ENCODE measurements at places on chromosomes 7 and 10.

- no peak for DNase-seq
These were observed 217.4 kb downstream of the GRM8 start for GRCh38 chr7:127035203-127035849.

DNA sequence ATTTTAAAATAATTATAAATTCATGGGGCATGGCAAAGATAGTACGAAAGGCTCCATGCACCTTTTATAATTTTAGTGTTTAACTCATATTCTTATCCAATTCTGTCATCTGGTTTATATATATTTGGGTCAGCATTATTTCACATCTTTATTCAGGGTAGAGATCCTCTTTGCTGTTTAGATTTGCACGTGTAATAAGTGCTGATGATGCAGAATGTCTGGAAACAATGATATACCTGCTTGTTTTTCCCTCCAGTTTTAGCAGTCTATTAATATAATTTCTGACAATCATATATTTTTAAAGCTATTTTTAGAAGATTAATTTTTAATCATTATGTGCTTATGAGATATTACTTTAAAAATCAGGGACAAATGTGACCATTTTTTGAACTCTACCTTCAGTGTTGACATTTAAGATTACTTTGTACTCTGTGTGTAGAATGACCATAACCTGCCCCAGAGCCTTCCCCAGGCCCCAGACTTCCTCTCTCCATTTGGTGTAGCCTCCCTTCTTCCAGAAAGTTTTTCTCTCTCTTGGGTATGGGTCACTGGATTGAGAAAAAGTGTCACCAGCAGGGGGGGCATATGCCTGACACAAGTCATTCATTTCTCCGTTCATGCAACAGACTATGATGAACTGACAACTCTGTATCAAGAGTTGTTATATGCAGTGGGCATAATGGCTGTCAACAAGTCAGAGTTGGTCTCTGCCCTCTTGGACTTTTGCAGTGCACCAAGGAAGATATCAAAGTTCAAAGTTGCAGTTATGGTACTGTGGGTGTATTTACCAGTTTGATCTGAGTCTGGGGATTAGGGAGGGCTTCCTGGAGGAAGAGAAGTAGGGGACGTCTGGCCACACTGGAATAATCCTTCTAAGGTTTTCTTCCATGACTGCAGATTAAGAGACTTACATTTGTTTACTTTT is 192.6 kb upstream of the CCDC6 start:
- DNase-seq: peak; percentile 1

GRCh38 chr10:20890009-20890408 is 7.1 kb downstream of the NEBL start:
- DNase-seq: peak; percentile 39

- DNase-seq: no peak
These were observed 43.9 kb upstream of the BMS1 start for GRCh38 chr10:42738679-42739078.

DNA sequence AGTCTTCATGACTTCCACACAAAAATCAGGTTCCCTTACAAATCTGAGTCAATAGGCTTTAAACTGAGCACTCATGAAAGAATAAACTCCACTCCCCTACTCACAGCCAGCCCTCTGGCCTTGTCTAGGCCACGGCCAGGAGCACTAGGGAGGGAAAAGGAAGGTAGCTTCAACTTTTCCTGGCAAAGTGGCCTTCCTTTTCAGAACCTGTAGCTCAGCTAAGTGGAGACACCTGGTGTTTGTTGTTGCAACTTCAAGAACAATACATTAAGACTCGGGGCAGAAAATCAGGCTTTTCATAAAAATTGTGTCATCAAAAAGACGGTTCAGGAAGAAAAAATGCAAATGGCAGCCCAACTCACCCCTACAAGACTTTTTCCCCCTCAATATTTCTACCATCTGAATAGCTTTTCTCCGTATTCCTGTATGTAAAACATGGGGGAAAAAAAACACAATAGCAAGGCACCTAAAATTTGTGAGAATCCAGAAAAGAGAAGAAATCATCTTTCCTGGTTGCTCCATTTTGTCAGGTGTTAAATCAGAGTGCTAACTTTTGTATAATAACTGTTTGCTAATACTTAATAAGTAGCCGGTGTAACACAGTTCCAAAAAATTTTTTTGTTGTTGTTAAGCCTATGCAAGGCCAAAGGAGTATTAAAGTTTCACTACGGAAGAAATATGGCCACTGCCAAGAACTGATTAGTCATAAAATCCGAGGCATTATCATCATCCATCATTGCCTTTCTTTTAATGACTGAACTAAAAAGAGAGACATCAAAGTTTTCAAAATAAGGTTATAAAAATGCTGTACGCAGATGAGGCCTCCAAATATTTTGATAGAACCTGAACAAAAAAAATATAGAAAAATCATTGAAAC is 66.2 kb upstream of the ARID5B start:
- no peak for DNase-seq

GRCh38 chr10:6204063-6204340 is 1.3 kb downstream of the PFKFB3 start:
- no peak for DNase-seq

DNA sequence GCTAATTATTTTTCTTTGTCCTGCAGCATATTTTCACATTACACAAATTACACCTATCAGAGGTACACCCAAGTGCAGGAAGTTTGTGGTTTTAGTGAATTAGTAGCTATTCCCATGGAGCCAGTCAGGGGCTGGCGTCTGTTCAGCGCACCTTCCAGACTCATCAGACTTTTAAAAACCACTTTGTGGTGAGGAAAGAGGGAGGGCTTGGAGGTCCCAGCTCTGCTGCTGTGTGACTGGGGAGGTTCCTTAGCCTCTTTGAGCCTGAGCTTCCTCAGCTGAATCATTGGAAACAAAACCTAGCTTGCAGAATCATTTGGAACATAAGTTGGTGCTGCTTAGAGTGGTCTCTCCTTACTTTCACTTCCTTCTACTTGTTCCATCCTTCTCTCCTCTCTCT is 175.4 kb downstream of the SORCS3 start:
- DNase-seq: no peak

DNA sequence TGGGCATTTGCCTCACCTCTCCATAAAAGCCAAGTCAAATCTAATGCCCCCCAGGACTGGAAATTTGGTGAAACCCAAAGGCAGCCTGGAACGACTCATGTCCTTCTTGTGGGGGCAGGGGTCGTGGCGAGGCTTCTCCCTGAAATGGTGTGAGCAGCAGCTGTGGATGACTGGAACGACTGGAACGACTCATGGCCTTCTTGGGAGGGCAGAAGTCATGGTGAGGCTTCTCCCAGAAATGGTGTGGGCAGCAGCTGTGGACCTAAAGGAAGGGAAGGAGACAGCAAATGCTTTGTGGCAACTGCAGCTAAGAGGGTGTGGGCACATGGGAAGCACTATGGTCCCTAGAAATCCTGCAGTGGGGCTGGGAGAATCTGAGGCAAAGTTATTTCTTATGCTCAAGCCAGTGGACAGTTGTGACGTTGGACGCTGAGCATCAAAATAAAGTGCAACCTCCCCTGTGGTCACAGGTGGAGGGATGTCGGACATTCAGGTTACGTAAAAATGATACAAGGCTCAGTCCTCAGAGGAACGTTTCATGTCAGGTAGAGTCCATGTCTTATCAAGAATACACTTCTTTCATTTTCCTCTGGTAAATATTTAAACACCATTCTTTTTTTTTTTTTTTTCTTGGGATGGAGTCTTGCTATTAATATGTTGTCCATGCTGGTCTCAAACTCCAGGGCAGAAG is 107.0 kb upstream of the KIF5B start:
- no peak for DNase-seq

DNA sequence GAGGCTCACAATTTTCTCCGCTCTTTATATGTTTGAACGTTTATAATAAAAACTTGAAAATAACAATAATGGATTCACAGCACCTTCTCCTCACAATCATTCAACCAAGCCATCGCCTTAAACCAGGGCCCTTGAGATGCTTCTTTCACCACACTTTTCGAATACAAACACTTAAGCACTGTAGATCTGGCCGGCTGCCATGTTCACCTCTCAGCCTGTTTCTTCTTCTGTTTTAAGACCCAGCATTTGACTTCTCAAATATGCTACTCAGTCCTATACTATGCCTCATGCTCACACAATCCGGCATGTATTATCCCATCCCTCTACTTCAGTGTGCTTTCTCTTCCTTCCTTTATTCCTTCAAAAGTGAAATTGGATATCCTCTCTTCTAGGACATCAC is 280.6 kb downstream of the TFEC start:
- DNase-seq: peak; percentile 5

- peak; percentile 4 for DNase-seq
These were observed 470.7 kb downstream of the DNAJB6 start for GRCh38 chr7:157807510-157807909.

GRCh38 chr7:50421043-50421442 is 29.1 kb downstream of the FIGNL1 start:
- no peak for DNase-seq

GRCh38 chr10:110215286-110216170 is 8.1 kb downstream of the MXI1 start:
- no peak for DNase-seq

- no peak for DNase-seq
These were observed 63.8 kb upstream of the DOCK1 start for GRCh38 chr10:126841341-126841895.

GRCh38 chr10:31927565-31927883 is 1.1 kb downstream of the ARHGAP12 start:
- no peak for DNase-seq

DNA sequence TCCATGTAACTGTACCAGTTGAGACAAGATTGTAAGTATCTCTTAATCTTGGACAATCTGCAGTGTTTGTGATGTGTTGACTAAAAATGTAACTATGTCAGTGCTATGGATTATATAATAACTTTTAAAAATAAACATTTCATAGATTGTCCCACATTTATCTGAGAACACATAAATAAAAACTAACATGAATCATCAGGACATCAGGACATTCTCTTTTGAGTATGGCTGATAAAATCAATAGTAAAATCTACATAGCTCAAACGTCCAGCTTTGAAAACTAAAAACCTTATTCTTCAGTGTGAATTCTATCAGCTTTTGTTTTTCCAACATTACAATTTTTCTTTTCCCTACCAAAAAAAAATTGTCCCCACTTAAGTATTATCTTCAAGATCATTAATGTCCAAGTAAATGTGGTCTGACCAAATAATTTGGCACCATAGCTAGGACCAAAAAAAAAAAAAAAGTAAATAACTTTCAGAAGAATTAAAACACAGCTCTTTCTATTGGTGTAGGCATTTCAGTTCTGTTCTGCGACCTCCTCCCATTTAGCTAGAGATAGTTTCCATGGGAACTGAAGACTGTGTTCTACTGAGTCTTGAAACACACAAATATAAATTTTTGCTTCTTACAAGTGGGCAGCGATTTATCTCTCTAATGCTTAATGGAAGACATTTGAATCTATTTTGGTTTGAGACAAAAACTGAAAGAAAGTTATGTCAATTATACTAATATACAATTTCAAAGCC is 123.0 kb upstream of the SGCE start:
- no peak for DNase-seq

DNA sequence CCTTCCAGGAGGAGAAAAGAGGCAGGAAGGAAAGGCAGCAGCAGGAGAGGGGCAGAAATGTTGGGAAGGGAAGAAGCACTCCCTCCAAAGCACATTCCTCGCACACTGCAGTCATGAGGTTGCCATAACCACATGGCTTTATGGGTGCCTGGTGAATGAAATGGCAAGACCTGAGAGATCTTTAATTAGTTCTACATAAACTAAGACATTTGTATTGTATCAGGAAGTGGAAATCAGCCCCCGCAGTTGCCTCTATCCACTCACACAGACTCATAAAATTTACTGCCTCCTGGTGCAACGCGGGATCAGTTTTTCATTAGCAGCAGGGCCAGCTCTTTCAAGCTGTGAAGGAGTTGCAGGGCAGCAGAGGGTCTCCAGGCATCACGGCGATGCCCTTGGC is 106.4 kb downstream of the COL13A1 start:
- no peak for DNase-seq

GRCh38 chr7:5354460-5355232 is 69.0 kb downstream of the TNRC18 start:
- DNase-seq: peak; percentile 62

DNA sequence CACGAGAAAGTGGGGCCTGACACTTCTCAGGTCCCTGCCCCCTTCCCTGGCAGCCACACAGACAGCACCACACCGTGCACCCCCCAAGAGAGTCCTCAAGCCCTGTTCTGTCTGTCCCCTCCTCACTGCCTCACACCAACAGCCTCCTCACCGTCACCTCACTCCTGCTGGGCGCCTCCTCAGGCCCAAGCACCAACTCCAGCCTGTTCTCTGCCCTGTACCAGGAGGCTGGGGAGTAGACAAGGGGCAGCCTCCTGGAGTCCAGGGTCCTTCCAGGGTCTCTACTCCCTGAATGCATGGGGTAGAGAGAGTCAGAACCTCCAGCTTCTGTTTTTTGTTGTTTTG is 26.9 kb upstream of the ELN start:
- no peak for DNase-seq

- no peak for DNase-seq
These were observed 614.2 kb upstream of the FOXK1 start for GRCh38 chr7:4067874-4068273.

- DNase-seq: no peak
These were observed 102.7 kb downstream of the AGMO start for GRCh38 chr7:15459018-15459615.

- no peak for DNase-seq
These were observed 59.9 kb downstream of the PON1 start for GRCh38 chr7:95264363-95264891.

GRCh38 chr7:120988591-120989256 is at the start of gene CPED1:
TSS of gene CPED1 (plus strand) at chr7:120988711. CDS start at chr7:120989622, 911 bp downstream.
- peak; percentile 29 for DNase-seq

- no peak for DNase-seq
These were observed 8.0 kb downstream of the SUFU start for GRCh38 chr10:102511583-102512274.

GRCh38 chr7:130904031-130904757 is 170.2 kb upstream of the KLF14 start:
- no peak for DNase-seq

- no peak for DNase-seq
These were observed 110.6 kb downstream of the TACC2 start for GRCh38 chr10:122099562-122099961.

DNA sequence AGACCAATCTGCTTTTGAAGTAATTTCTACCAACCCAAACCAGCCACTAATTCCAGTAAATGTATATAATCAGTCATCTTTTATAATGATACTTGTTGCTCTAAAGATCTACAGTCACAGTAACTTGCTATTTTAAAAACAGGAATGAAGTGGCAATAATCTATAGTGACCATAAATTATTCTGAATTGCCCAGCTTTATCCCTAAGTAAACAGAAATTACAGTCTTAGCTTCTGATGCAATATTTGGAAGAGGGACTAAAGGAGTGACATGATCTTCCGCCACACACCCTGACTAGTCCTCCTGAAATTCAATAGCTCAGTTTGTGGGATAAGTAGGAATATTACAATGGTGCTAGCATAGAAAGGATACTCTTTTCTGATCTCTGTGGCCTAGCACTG is 96.1 kb downstream of the ATE1 start:
- peak; percentile 79 for DNase-seq

DNA sequence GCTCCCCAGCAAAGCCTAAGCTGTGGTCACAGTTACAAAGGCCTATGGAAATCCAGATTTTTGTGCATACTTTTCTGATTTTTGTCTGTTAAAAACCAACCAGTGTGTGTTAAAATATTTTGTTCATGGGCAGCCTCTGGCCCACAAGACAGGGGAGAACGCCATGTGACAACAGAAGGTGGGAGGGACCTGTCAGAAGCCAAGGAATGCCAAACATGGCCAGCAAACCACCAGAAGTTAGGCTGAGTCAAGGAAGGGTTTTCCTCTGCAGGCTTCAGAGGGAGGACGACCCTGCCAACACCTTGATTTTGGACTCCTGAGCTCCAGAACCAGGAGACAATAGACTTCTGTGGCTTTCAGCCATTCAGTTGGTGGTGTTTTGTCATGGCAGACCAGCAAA is 127.3 kb downstream of the CUL2 start:
- DNase-seq: no peak

GRCh38 chr10:28587970-28588290 is 55.0 kb downstream of the WAC start:
- DNase-seq: no peak

Data from NCI-H510A treated with DMSO at 0.1 percent for 48 hours (cell line).